ENCODE measurements at places on chromosomes 6 and 20. TPM values are rescaled to one million over a fixed set of nuclear protein-coding genes. Genes with fewer than 3 reads are reported as not detected.
A peak's percentile ranks its signal among the peaks of the same experiment; 100 is the strongest.

- no peak for DNase-seq
- H3K27ac ChIP-seq: no peak overlapping the region
- H3K27me3 ChIP-seq: no peaks in the 10 kb centered on the region
Observed at GRCh38 chr6:123794190-123794589, 9.5 kb upstream of the NKAIN2 start.

GRCh38 chr20:34215711-34216381 is 25.4 kb upstream of the ASIP start:
- peaks cover 19% of the 10 kb centered on the region for H3K27me3 ChIP-seq
- peak overlapping the region; percentile 53 for H3K27ac ChIP-seq
- peak; percentile 82 for DNase-seq
- no peak overlapping the region for H3K4me3 ChIP-seq

- H3K4me1 ChIP-seq: no peaks in the 10 kb centered on the region
- no peak for DNase-seq
- no peaks in the 10 kb centered on the region for H3K27me3 ChIP-seq
- no peak overlapping the region for H3K27ac ChIP-seq
- H3K36me3 ChIP-seq: peaks cover 1% of the 10 kb centered on the region
Observed at GRCh38 chr6:27026361-27026760, 221.1 kb upstream of the PRSS16 start.

The OR11A1 gene
- total RNA-seq: not detected

DNA sequence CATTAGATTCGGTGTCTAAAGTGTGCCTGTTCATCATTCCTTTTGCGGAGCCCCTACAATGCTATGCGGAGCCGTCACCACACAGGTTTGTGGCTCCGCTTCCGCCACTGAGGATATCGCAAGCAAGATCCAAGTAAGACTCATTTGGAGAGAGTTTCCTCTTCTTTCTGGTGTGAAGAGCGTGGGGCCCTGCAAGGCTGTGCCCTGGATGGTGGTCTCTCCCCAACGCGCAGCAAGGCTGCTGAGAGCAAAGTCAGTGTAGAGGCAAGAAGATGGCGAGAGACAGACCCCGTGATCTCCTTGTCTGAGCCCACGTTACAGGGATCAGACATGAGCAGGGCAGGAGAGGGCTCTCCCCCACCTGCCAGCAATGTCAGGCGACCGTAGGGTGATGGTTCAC is 96.3 kb upstream of the AFDN start:
- DNase-seq: no peak
- no peak overlapping the region for H3K27ac ChIP-seq
- no peak overlapping the region for H3K4me3 ChIP-seq
- peaks cover 4% of the 10 kb centered on the region for H3K36me3 ChIP-seq
- peaks cover 7% of the 10 kb centered on the region for H3K4me1 ChIP-seq

The RAMACL gene
- total RNA-seq: 1.7 TPM

The TSPO2 gene
- not detected for total RNA-seq

DNA sequence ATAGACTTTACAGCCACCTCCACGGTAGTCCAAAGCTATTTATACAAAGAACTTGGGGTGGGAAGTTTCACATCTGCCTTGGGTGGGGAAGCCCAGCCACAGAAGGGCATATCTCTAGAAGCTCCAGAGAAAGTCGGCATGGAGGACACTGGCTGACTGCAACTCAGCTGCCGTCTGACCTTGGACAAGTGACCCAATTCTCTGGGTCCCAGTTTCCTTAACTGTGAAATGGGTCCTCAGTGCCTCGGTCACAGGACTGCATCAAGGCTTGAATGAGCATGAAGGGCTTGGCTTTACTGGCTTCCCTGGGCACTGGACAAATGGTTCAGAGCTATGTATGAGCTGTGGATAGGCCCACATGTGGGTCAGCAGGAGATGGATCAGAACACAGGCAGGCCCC is 58.6 kb downstream of the NOL4L start:
- H3K4me1 ChIP-seq: peaks cover 9% of the 10 kb centered on the region
- H3K27ac ChIP-seq: no peak overlapping the region
- H3K27me3 ChIP-seq: peaks cover 54% of the 10 kb centered on the region
- H3K36me3 ChIP-seq: no peaks in the 10 kb centered on the region
- no peak overlapping the region for H3K4me3 ChIP-seq
- DNase-seq: no peak

GRCh38 chr6:6712449-6713403 is 124.2 kb downstream of the LY86 start:
- H3K36me3 ChIP-seq: no peaks in the 10 kb centered on the region
- H3K27me3 ChIP-seq: peaks cover 4% of the 10 kb centered on the region
- peaks cover 25% of the 10 kb centered on the region for H3K4me1 ChIP-seq
- peak overlapping the region; percentile 45 for H3K27ac ChIP-seq

- no peaks in the 10 kb centered on the region for H3K27me3 ChIP-seq
- H3K27ac ChIP-seq: no peak overlapping the region
- H3K4me1 ChIP-seq: no peaks in the 10 kb centered on the region
- DNase-seq: no peak
Observed at GRCh38 chr6:124131779-124132178, 328.1 kb downstream of the NKAIN2 start.

DNA sequence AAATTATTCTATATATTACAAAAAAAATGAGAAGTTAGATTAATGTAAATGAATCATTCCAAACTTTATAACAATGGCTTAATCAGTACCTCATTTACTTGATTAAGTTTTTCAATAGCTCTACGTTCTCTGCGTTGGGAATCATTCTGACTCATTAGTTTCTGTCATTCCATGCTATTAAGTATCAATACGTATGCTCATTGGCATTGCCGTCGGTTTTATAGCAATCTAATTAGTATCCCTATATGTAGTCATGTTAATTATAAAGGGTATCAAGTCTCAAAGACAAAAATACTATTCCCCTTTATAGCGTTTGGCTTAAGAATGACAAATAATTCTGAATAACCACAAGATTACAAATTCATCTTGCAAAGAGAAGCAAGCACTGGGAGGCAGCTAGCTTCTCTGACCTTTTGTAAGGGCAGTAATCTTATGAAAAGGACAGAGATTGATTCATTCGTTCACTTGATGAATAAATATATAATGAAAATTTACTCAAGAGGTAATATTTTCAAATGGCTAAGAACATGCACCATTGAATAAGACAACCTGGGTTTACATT is 41.8 kb downstream of the OLIG3 start:
- peaks cover 3% of the 10 kb centered on the region for H3K27me3 ChIP-seq
- H3K27ac ChIP-seq: no peak overlapping the region
- no peaks in the 10 kb centered on the region for H3K4me1 ChIP-seq
- no peak overlapping the region for H3K4me3 ChIP-seq
- DNase-seq: no peak
- H3K36me3 ChIP-seq: no peaks in the 10 kb centered on the region

- H3K4me1 ChIP-seq: peaks cover 5% of the 10 kb centered on the region
- no peak overlapping the region for H3K27ac ChIP-seq
- H3K27me3 ChIP-seq: no peaks in the 10 kb centered on the region
- no peak for DNase-seq
- no peaks in the 10 kb centered on the region for H3K36me3 ChIP-seq
Observed at GRCh38 chr6:102038964-102039363, 645.5 kb downstream of the GRIK2 start.

- DNase-seq: no peak
- no peak overlapping the region for H3K4me3 ChIP-seq
- H3K27me3 ChIP-seq: peaks cover 12% of the 10 kb centered on the region
- no peak overlapping the region for H3K27ac ChIP-seq
- no peaks in the 10 kb centered on the region for H3K4me1 ChIP-seq
Observed at GRCh38 chr20:56716806-56717205, 87.7 kb downstream of the TFAP2C start.

The FNDC1 gene
- 0.07 TPM for total RNA-seq

GRCh38 chr6:90387383-90387775 is 90.7 kb upstream of the BACH2 start:
- no peak overlapping the region for H3K27ac ChIP-seq
- H3K4me3 ChIP-seq: no peak overlapping the region
- H3K27me3 ChIP-seq: peaks cover 3% of the 10 kb centered on the region
- peaks cover 38% of the 10 kb centered on the region for H3K4me1 ChIP-seq
- no peaks in the 10 kb centered on the region for H3K36me3 ChIP-seq

- no peak overlapping the region for H3K4me3 ChIP-seq
- no peak overlapping the region for H3K27ac ChIP-seq
- H3K4me1 ChIP-seq: peaks cover 6% of the 10 kb centered on the region
- H3K36me3 ChIP-seq: no peaks in the 10 kb centered on the region
- DNase-seq: no peak
Observed at GRCh38 chr6:168703990-168704389, 263.0 kb downstream of the SMOC2 start.

- H3K4me3 ChIP-seq: no peak overlapping the region
- H3K4me1 ChIP-seq: peaks cover 10% of the 10 kb centered on the region
- DNase-seq: no peak
Observed at GRCh38 chr6:22784601-22785410, 215.4 kb downstream of the HDGFL1 start.

DNA sequence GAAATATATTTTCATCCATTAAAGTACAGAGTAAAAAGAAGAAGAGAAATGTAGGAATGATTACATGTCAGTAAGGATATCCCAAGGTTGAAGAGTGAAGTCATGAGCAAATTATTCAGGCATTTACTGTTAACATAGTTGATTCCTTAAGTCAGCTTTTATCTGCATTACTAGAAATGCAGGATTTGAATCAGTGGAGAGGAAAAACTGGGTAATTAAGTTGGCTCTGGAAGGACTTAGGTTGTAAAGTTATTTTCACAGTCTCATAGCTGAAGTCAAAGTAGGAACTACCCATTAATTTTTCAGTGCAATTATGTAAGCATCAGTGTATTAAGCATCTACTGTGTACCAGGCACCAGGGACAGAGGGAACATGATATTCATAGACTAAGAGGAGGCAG is 7.8 kb downstream of the NAA20 start:
- H3K4me1 ChIP-seq: peaks cover 3% of the 10 kb centered on the region
- no peak overlapping the region for H3K4me3 ChIP-seq
- no peak overlapping the region for H3K27ac ChIP-seq
- no peak for DNase-seq

The SLA2 gene
- total RNA-seq: 0.77 TPM

DNA sequence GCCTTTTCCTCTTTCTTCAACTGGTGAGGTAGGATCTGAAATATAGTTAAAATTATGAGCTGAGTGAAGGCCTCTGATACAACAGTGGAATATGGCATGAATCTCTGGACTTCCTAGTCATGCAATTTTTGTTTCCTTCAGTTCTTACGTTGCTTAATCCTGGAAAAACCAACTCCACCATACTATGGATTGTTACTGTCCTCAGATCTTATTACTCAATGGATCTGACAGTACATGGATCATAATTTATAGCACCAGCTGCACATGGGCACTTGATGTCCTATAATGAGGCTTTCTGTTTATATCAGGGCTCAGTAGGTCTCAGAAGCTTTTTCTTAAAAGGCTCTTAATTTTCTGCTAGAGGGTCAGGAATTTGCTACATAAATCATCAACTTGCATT is 1341.0 kb upstream of the EYS start:
- no peaks in the 10 kb centered on the region for H3K27me3 ChIP-seq
- no peaks in the 10 kb centered on the region for H3K4me1 ChIP-seq
- no peak for DNase-seq
- no peak overlapping the region for H3K4me3 ChIP-seq
- no peaks in the 10 kb centered on the region for H3K36me3 ChIP-seq

The ERVFRD-1 gene
- total RNA-seq: not detected

DNA sequence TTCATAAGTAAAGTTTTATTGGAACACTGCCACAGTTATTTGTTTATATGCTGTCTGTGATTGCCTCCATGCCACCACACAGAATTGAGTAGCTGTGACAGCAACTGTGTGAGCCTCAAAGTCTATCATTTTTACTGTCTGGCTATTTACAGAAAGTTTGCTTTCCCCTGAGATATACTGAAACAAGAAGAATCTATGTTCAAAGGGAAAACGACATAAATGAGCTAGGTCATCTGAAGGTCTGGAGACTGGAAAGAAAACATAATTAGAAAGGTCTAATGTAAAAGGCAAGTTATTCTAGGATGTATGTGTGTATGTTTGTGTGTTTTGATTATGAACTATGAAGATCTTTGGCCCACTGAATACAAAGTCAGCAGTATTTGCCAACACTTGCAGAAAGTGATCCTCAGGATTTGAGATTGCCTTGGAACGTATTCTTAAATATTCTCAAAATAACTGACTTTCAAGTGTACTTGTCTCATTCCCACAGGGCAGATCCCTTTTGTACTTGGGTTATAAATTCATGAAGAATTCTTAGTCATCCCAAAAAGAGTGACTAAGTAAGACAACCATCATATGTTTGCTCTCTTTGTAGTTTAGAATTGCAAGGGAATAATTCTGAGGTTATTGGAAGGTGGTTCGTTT is 677.7 kb downstream of the DOK5 start:
- no peak overlapping the region for H3K4me3 ChIP-seq
- no peak for DNase-seq
- no peaks in the 10 kb centered on the region for H3K4me1 ChIP-seq
- peaks cover 7% of the 10 kb centered on the region for H3K27me3 ChIP-seq
- no peak overlapping the region for H3K27ac ChIP-seq

The EYS gene
- total RNA-seq: 0.46 TPM

- H3K27me3 ChIP-seq: peaks cover 3% of the 10 kb centered on the region
- peaks cover 3% of the 10 kb centered on the region for H3K4me1 ChIP-seq
- H3K4me3 ChIP-seq: no peak overlapping the region
- no peak overlapping the region for H3K27ac ChIP-seq
Observed at GRCh38 chr6:12635813-12636212, 80.8 kb upstream of the PHACTR1 start.

DNA sequence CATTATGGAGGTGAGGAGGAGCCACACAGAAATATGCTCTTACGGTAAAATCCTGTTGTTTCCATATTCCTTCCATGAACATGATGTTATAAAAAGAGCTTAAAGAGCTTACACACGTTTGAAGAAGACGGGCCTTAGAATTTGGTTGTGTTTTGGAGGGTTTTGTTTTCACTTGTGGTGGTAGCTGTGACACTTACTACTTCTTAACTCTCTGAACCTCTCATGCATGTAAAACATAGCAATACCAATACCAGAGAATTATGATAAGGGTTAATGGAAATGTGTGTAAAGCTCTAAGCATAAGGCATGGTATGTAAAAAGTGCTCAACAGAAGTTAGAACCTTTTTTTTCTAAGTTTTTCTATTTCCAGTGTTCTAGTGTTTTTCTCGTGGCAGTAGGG is 256.1 kb upstream of the KCNQ5 start:
- no peak overlapping the region for H3K27ac ChIP-seq
- H3K4me3 ChIP-seq: no peak overlapping the region
- no peak for DNase-seq
- no peaks in the 10 kb centered on the region for H3K4me1 ChIP-seq
- H3K27me3 ChIP-seq: no peaks in the 10 kb centered on the region
- H3K36me3 ChIP-seq: no peaks in the 10 kb centered on the region

- H3K27ac ChIP-seq: no peak overlapping the region
- peaks cover 5% of the 10 kb centered on the region for H3K27me3 ChIP-seq
- no peak overlapping the region for H3K4me3 ChIP-seq
- DNase-seq: no peak
- peaks cover 26% of the 10 kb centered on the region for H3K4me1 ChIP-seq
- H3K36me3 ChIP-seq: no peaks in the 10 kb centered on the region
Observed at GRCh38 chr6:55898342-55898741, 23.0 kb upstream of the BMP5 start.

DNA sequence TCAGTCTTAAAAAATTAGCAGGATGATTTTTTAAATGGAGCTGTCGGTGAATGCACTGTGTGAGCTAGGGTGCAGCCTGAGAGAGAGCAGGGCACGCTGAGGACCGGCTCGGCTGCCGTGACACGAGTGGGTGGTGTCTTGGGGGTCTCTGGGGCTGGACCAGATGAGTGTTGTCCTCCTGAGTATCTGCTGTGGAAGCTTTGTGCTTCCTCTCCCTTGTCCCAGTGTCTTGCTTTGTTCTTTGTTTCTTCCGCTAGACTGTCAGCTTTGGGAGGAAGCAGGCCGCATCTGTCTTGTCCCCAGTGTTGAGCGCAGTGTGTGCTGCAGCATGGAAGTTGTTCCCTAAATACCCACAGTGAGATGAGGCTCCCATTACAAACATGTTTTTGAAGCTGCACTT is 89.4 kb downstream of the RTN4IP1 start:
- no peak for DNase-seq
- no peak overlapping the region for H3K4me3 ChIP-seq
- peaks cover 7% of the 10 kb centered on the region for H3K27me3 ChIP-seq
